ENCODE measurements at places on chromosomes 3 and 15.

- no peak for DNase-seq
Observed at GRCh38 chr3:151931171-151931570, 57.7 kb downstream of the SUCNR1 start.

DNA sequence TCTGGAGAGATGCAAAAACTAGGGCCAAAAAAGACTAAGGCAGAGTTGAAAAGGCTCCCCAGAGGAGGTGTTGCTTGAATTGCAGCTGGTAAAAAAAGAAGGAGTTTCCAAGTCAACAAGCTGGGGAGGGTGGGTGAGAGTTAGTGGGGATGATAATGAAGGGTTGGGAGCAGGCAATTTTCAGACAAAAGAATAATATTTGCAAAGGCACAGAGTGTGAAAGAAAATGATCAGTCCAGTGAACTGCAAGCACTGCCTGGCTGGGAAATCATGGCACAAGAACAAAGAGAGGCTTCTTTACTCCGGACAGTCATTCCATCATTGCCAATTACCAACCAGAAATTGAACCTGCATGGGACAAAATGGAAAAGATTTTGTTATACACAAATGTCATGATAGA is 42.2 kb downstream of the C3orf85 start:
- DNase-seq, result no peak

DNA sequence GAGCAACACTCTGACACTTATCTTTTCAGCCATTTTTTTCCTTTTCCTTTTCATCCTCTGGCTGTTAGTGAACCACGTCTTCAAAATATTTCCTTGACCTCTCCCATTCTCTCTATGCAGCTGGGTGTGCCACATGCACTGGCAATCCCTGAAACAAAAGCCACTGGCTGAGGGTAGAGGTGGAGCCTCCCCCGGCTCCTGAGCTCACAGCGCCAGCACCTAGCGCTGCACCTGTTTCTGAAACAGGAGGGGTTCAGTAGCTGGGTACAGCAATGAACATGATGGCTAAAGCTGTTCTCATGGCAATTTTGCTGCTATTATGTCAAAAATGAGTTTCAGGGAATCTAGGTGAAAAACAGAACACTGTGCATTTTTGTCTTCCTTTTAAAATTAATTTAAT is 314.7 kb upstream of the ATP10A start:
- no peak for DNase-seq

DNA sequence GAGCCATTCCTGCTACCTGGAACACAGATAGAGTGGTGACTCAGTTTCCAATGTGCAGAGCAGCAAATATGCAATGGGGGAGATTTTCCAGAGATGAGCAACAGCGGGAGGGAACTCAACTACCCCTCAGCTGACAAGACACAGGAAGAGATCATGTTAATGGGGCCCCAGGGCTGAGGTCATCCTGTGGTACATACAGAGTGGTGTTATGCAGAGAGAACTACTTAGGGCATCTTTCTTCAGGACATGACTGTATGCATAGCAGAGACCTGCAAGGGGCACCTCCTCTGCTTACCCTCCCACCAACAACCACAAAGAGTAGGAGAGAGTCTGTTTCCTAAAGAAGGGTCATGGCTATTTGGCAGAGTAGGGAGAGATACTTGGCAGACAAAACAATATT is 6.8 kb upstream of the TBC1D5 start:
- no peak for DNase-seq

- DNase-seq, result no peak
Observed at GRCh38 chr3:50150863-50151686, 4.0 kb upstream of the SEMA3F start.

DNA sequence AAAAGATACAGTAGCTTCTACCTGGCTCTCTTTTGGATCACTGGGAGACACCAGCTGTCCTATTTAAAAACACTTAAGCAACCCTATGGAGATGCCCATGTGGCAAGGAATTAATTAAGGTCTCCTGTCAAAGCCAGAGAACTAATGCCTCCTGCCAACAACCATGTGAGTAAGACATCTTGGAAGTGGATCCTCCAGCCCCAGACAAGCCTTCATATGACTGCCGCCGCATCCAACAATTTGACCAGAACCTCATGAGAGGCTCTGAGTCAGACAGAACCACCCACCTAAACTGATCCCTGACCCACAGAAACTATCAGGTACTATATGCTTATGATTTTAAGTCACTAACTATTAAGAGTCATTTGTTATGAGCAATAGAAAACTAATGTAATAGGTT is 22.3 kb downstream of the IFT80 start:
- no peak for DNase-seq

DNA sequence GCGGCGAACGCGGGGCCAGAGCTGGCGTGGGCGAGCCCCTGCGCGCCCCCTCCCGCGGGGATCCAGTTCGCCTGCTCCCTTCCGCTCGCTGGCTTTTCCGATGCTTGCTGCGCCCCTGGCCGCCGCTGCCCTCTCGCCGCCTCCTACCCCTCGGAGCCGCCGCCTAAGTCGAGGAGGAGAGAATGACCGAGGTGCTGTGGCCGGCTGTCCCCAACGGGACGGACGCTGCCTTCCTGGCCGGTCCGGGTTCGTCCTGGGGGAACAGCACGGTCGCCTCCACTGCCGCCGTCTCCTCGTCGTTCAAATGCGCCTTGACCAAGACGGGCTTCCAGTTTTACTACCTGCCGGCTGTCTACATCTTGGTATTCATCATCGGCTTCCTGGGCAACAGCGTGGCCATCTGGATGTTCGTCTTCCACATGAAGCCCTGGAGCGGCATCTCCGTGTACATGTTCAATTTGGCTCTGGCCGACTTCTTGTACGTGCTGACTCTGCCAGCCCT is 721 bp downstream of the P2RY1 start:
- DNase-seq, result no peak

- no peak for DNase-seq
Observed at GRCh38 chr3:108030960-108031359, 59.9 kb downstream of the CD47 start.

- no peak for DNase-seq
Observed at GRCh38 chr3:52522651-52523251, 10.9 kb downstream of the NT5DC2 start.

- no peak for DNase-seq
Observed at GRCh38 chr3:816605-817004, 276.2 kb upstream of the CNTN6 start.

- peak; percentile 52 for DNase-seq
Observed at GRCh38 chr15:75844629-75845335, 1.5 kb downstream of the UBE2Q2 start.

GRCh38 chr3:128584412-128585020 is 66.1 kb downstream of the RPN1 start:
- DNase-seq, result no peak

DNA sequence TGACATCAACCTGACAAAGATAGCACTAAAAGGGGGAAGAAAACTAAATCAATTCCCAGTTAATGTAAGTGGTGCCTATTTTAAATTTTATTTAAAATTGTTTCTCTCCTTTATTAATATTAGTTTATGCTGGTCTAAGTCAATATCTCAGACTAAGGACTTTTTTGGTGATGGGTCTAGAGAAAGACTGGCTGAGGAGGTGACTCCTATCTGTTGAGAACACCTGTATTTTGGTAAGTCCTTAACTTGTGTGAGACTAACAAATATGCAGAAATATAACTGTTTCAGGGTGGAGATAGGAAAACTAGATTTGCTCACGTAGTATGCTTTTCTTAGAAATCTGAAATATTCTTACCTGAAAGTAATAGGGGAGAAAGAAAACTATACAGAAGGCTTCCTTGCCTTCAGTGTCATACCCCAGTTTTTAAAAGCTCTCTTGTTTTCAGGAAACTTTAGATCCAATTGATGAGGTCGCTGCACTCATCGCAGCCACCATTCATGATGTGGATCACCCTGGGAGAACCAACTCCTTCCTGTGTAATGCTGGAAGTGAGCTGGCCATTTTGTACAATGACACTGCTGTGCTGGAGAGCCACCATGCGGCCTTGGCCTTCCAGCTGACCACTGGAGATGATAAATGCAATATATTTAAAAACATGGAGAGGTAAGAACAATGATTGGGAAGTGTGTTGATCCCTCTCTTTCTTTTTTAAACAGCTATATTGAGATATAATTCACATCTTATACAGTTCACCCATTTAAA is 138.9 kb downstream of the PDE8A start:
- DNase-seq, result no peak

GRCh38 chr3:118973050-118973449 is 61.6 kb downstream of the IGSF11 start:
- no peak for DNase-seq

DNA sequence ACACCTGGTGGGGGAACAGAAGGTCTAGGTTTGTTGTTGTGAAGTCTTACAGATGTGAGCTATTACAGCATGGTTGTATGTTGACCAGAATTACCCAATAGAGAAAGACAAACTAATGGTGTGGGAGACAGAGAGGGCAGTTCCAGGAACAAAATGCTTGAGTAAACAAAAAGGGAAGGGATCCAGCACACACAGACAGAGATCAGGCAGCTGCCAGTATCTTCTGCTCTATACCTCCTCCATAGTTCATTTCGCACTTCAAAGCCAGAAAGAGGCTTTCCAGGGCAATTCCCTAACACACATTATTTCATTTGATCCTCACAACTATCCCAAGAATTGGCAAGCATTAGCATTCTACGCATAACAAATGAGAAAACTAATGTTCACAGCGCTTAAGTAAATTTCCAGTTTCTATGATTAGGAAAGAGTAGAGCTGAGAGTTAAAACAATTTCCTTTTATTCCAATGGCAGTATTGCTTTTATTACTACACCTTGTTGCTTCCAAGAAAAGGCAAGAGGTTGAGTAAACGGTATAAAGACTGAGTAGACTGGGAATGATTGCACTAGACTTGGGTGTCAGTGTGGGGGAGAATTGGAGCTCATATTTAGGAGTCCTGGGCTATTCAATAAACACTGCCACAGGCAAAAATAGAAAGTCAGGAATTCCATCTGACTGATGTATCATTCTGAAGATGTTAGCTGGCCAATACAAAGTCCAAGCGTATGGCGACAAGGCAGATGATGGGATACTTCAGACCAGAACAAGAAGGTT is 39.7 kb upstream of the ZNF280D start:
- no peak for DNase-seq

DNA sequence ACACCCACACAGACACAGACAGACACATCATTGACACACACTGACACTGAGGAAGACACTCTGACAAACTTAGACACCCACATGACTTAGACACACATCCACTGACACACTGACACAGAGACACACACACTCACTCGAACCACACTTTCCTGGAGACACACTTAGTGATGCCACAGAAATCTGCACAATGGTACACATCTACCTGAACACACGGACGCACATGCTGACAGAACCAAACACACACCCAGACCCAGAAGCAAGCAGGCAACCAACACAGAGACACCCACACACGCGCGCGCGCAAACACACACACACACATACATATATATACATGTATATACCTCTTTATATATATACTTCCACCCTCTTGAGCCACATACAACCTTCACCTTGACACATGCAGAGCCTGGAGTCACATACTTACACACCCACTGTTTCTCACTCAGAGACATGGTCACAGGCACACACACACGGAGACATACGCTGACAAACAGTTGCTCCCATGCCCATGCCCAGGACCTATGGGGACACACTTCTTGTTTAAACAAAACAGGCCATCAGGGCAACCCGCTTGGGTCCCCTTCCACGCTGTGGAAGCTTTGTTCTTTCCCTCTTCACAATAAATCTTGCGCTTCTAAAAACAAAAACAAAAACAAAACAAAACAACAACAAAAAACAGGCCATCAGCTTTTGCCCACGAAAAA is 913 bp upstream of the SCN5A start:
- no peak for DNase-seq

DNA sequence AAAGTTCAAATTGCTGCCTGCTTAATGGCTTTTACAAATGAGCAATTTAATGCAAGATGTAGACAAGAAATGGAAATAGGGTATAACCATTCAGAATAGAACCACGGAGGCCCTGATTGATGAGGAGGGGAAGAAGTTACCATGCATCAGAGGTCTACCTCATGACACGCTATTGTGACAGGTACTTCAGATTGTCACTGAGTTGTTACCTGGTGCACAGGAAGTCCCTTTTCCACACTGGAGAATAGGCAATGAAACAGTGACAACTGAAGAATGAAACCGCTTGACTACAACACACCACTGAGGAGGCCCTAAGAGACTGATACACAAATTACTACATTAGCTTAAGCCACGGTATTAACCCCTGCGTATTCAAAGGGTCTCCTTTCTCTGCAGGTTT is 251.2 kb downstream of the RYR3 start:
- DNase-seq, result no peak
